ENCODE measurements at places on chromosomes 16 and 17. TPM values are rescaled to one million over a fixed set of nuclear protein-coding genes. Genes with fewer than 3 reads are reported as not detected.

The CA5A gene
- total RNA-seq: not detected

DNA sequence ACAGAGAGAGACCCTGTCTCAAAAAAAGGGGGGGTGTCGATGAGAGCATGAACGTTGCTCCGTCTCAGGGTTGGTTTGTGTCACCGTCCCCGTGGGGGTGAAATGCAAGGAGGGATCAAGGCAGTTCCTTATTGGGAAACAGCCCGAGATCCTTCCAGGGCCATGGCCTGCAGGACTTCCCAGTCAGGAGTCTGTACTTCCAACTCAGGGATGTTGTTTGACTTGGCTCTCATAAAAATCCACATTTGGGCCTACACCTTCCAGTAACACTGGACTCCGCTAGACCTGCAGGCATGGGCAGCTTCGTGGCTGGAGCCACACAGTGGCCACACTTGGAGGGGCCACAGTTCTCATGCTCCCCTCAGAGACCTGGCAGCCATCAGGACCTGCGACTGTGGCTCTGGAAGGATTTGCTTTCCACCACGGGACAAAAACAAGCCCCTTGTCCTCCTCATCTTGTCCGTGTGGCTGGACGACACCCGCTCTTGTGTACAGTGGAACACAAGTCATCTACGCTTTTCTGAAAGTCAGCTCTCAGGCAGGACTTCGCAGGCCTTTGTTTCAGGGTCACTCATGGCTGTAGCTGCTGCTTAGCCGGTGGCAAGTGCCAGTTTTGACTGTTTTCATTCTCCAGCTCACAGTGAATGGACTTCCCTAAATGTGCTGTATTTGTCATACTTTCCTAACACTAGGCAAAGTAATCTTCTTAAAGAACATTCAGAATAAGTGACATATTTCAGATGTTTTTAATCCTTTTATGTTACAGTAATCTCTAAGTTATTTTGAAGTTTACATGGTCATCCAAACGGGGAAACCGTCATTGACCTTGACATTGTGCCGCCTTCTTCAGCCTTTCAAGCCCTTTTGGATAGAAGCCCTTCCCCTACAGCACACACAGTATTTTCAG lies 24.2 kb upstream of the IL17C start:
- DNase-seq: no peak

GRCh38 chr16:73457851-73458250 lies 409.9 kb upstream of the ZFHX3 start:
- no peak for DNase-seq

DNA sequence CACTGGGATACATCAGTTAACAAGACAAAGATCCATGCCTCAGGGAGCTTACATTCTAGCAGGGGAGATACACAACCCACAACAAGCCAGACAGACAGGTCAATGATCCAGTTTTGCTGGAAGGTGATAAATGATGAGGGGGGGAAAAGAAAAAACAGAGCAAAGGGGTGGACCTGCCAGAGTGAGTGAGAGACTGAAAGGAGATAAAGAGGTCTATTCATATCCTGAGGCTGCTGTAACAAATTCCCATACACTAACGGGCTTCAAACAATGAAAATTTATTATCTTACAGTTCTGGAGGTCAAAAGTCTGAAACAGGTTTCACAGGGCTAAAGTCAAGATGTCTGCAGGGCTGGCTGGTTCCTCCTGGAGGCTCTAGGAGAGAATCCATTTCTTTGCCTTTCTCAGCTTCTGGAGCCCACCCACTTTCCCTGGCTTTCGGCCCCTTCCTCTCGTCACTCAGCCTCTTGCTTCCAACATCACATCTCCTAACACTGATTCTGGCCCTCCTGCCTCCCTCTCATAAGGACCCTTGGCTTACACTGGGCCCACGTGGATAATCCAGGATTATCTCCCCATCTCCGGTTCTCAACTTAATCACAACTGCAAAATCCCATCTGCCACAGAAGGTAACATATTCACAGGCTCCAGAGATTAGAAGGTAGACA lies 81.5 kb downstream of the GAS7 start:
- DNase-seq: no peak

DNA sequence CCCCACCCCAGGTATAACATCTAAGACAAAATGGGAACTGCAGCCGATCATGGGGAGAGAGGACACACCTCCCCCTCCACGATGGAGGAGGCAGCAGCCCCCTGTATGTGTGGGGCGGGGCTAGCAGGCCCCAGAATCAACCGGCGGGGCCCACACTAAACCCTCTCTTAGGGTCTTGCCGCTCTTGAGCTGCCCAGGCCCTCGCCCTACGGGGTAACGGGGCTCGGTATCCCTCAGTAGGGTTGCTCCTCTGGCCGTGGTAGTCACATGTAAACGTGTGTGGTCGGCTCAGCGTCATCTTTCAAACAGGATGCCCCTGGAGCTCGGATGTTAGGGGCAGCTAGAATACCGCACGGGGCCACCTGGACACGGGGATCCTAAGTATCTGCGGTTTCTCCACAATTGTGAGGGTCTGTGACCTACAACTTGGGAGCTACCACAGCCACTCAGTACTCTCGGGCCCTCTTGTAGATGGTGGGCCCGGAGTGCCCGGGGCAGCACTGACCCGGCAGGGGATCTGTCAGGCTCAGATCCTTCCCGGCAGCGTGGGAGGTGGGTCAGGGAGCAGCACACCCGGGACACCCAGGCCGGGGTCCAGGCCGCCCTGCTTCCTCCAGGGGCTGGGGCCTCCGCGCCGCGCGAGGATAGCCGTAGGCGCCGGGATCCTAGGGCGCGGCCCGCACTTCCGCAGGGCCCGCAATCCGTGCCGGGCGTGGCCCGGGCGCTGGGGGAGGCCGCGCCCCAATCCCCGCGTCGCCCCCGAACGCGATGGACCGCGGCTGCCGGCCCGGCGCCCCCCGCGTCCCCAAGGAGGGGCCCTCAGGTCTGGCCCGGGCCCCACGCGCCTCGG lies 781 bp downstream of the ARHGDIA start:
- no peak for DNase-seq

DNA sequence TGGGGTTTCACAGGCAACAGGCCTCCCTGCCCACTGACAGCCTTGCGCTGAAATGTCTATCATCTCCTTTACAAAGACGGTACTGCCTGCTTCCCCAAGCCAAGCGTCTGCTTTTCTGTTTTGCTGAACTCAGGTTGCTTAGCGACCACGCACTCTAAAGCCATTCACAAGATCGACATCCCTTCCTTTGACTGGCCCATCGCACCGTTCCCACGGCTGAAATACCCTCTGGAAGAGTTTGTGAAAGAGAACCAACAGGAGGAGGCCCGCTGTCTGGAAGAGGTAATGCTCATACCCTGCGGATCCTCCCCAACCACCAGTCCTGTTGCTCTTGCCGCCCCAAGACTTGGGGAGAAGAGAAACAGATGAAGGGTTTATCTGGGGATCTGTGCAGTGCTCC lies 28.7 kb downstream of the TMEM186 start:
- DNase-seq: no peak

- peak; percentile 65 for DNase-seq
Measured at GRCh38 chr17:38464251-38464722, 36.0 kb downstream of the ARHGAP23 start.

Measured in gastrocnemius medialis (tissue), 4 donors.